ENCODE measurements at places on chromosomes 3 and 15.

DNA sequence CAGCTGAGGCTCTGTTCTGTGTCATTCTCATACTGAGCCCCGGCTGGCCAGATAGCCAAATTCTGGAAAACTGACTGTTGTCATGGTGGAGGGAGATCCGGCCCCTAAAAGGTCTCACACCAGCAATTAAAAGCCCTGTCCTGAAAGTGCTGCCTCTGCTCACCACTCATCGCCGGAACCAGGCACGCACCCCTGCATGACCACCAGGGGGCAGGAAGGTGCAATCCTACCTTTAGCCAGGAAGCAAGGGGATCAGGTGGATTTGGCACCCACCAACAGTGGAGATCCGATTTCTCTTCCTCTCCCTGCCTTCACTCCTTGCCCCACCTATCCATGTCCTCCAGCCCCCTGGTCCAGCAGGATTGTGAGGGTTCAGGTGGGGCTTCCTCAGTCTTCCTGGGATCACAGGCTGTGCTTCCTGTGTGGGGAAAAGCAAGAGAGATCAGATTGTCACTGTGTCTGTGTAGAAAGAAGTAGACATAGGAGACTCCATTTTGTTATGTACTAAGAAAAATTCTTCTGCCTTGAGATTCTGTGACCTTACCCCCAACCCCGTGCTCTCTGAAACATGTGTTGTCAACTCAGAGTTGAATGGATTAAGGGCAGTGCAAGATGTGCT is 16.1 kb upstream of the CACNA2D2 start:
- peak; percentile 45 for DNase-seq

DNA sequence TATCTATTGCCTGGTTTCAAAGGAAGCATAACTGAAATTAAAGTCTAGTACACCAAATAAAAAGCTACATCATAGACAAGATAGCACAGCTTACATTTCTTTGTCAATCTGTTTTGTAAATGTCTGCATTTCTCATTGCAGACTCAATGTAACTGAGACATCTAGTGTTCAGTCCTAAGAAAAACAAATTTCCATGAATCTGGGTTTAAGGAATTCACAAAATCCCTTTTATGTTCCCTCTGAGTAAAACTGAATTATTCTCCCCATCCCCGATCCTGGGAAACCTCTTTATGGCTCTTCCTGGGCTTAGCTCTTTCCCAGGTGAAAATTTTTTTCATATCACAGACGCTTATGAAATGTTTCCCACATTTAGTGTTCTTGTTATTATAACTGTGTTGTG is 21.6 kb upstream of the RASA2 start:
- no peak for DNase-seq

DNA sequence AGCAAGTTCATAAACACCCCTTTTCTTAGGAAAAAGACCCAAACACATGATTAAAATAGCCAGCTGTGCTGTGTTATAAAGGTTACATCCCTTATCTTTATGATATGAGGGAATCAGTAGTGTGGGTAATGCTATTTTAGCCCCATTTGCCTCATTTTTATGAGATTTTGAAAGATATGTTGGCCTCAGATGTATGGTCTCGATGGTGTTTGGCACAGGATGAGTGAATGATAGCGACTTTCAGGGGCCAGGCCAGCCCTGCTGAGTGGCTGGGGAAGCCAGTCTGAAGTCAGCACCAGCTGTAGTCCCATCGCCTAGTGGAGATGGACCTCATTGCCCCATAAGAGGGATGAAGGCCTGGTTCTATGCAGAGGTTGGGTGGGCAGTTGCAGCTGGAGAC is 105.0 kb upstream of the HACD2 start:
- DNase-seq = no peak

DNA sequence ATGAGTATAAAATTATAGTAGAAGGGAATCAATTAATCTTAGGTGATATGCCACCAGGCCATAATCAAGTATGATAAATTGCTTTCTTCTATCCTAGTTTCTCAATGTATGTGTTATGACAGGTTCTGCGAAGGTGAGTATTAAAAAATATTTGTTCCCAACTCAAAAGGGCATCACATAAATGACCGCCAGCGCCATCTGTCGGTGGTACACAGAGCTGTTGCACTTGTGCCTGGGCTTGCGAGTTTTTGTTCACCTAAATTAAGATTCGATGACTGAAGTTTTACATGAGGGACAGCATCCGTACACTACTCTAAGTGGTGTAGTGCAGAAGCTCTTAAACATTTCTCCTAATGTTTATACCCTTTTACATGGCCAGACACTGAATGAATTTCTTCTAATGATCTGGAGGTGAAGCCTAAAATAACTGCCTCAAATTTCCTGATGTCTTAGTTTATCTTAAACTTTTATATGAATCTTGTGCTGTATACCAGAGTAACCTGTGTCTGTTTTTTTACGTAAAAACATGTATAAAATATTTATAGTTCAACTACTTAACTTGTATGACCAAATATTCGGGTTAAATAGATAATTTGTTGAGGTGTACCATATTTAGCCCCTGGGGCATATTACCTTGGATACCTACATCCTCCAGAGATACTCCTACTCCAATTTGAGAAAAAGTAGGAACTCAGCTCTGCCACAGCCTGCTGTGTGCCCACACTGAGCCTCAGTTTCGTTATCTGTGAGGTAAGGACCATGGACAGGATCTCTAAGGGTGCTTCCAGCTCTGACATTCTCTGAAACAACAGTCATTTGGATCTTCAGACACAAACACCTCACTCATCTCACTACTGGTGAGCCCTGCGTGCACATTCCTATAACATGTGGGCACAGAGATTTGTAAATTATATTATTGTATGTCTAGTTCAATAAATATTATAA is 365.6 kb downstream of the MAGI1 start:
- peak; percentile 58 for DNase-seq

- no peak for DNase-seq
Measured at GRCh38 chr3:179454887-179455286, 3.6 kb upstream of the GNB4 start.

All from left ventricle myocardium inferior (tissue), 1 donor.